CD8-positive, alpha-beta memory T cell (primary cell): ENCODE measurements at places on chromosomes 12 and 14.

GRCh38 chr14:103716899-103717411 is 1.3 kb downstream of the ZFYVE21 start:
- no peak for DNase-seq

GRCh38 chr12:83084516-83085234 is 398.0 kb downstream of the TMTC2 start:
- DNase-seq, result no peak

DNA sequence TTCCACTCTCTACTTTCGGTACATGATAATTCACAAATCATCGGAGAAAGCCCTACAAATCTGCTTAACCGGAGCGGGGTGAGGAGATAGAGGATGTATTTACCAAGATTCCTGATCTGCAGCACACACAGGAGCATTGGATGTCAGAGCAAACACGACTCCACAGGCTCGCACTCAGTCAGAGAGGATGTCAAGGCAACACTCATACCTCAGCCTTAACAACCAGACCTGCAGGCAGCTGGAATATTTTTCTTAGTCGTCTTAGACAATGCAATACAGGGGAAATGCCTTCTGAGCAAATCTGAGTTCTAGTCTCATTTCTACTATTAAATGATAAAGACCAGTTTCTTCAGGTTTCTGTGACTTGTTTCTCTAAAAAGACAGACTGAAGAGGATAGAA is 159.3 kb upstream of the CPNE8 start:
- no peak for DNase-seq

- DNase-seq, result no peak
Observed at GRCh38 chr14:22179190-22179589, 409.8 kb downstream of the DAD1 start.

DNA sequence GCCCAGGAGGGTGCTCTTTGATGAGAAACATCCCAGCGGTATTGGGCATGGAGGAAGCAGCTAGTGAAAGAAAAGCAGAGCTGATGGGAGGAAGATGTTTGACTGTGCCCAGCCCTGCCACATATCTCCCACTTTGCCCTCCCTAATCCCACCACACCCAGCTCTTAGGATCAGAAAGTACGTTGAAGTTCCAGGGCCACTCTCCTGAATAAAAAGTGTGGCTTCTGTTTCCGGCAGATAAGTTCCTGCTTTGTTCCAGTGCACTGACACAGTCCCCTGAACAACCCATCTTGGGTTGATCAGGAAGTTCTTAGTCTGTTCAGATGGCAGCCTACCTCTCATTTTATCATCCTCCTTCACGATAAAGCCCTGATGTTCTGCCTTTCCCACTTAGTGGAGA is 16.5 kb downstream of the TPCN1 start:
- DNase-seq, result no peak

DNA sequence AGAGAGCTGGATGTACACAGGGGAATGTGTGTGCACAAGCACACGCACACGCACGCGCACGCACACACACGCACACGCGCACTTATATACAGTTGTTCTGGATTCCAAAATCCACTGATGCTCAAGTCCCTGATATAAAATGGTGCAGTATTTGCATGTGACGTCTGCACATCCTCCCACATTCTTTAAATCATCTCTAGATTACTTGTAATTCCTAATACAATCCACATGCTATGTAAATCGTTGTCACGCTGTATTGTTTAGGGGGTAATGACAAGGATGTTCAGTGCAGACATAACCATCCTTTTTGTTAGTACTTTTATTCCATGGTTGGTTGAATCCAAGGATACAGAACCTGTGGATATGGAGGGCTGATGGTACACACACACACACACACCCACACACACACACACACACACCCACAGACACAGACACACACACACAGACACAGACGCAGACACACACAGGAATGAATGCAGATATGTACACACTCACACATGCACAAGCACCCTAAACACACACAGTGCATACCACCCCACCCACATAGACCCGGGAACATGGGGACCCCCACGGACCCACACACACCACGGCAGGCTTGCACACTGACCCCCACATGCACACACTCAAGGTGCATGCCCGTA is 188.5 kb upstream of the PRMT8 start:
- no peak for DNase-seq

- DNase-seq, result no peak
Observed at GRCh38 chr14:41950428-41951151, 343.9 kb downstream of the LRFN5 start.

DNA sequence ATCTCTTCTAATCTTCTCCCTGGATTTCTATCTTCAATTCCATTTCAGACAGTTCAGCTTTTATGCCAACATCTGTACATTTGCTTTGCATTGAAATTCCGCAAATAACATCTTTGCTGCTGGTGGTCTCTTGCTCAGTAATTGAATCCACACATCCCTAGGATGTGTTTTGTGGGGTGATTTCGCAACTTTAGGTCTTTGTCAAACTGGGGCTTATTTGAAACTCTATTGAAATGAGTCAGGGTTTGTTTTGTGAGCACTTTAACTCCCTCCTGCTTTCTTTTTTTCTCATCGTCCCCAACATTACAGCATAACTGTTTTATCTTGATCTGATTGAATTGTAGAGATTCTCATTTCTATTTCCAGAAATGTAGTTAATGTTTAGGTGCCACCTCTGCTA is 404.3 kb downstream of the NPAS3 start:
- DNase-seq, result no peak

DNA sequence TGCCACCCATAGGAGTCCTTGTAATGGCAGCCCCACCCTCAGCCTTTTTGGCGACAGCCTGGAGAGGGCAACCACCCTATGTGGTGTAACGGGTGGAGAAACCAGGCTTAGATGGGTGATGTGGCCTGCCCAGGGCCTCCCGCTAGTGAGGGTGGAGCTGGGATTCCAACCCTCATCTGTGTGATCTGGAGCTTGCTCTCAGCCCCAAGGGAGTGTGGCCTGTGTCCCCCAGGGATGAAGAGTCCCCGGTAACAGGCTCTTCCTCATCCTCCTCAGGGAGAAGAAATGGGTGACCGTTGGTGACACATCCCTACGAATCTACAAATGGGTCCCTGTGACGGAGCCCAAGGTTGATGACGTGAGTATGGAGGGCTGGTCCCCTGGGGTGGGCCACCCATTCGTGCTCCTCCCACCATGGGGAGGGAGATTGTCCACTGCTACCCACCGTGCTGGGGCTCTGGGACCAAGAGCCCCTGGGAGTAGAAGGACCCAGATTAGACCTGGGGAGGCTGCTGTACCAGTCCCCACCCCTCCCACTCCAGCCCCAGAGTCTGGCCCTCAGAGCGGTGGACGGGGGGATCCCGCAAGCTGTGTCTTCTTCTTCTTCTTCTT is 8.8 kb downstream of the BCL7A start:
- no peak for DNase-seq

- no peak for DNase-seq
Observed at GRCh38 chr14:29459969-29460560, 467.6 kb downstream of the PRKD1 start.

DNA sequence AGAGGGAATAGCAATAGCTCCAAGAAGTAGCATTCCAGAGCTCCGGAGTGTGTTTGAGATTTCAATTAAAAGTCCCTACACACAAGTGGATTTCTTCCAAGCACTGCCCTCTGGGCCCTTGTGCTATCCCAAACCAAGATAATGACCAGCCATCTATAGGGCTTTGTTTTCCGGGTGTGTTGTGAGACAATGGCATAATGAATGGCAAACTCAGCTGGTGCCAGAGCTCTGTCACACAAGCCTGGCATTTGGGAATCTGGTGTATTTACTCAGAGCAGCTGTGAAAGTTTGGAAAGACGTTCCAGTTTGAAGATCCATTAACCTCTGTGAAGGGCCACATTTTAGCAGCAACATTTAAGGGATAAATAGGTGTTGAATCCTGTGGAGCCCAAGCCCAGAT is 61.2 kb upstream of the TMTC2 start:
- no peak for DNase-seq

GRCh38 chr12:69837191-69837590 is 12.2 kb downstream of the MYRFL start:
- DNase-seq, result no peak

DNA sequence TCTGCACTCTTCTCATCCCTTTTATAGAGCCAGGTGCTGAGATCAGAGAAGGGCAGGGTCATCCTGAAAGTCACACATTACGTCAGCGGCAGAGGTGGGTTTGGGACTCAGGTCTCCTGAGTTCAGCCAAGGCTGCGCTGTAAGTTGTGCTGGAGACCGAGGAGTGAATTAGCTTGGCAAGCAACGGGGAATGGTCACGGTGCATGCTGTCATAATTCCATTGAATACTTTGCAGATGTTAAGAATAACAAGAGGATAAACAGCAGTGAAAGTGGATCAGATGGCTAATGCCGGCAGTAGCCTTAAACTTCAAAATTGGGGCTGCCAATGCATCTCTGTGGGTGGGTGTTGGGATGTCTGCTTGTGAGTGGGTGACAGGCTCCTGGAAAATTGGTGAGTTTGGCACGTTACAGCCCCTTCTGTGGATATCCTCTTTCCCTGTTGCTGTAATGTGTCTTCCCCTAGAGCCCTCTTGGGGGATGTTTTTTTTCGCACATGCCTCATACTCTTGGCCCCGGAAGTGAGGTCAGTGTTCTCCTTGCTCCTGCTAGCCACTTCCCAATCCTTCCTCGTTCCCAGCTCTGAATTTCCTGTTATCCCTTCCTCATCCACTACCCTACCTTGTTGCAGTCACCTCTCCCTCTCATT is 287.1 kb upstream of the SRRM4 start:
- no peak for DNase-seq

- DNase-seq, result peak; percentile 71
Observed at GRCh38 chr14:101809671-101810514, 48.4 kb downstream of the PPP2R5C start.

GRCh38 chr14:92316176-92316575 is 6.8 kb upstream of the SLC24A4 start:
- DNase-seq, result no peak

DNA sequence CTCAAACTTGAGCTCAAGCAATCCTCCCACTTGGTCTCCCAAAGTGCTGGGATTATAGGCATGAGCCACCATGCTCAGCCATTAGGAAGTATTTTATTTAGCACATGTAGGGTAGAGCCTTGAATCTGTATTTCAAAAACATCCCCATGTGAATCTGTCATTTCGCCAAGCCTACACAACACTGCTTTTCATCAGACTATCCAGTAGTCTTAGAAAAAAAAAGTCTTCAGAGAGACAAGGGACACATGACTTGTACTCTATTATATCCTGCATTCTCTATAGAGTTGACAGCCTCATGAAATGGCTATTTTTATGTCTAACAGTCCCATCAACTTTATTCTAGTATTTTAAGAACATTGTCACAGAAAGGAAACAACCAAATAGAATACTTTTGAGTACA is 35.4 kb downstream of the TM7SF3 start:
- no peak for DNase-seq

- DNase-seq, result no peak
Observed at GRCh38 chr12:6903722-6904121, 900 bp upstream of the LRRC23 start.

GRCh38 chr14:33118668-33119067 is 180.0 kb downstream of the NPAS3 start:
- DNase-seq, result no peak

GRCh38 chr12:123945287-123946151 is 27.1 kb downstream of the CCDC92 start:
- no peak for DNase-seq

GRCh38 chr14:92578511-92578910 is 64.9 kb downstream of the RIN3 start:
- no peak for DNase-seq

DNA sequence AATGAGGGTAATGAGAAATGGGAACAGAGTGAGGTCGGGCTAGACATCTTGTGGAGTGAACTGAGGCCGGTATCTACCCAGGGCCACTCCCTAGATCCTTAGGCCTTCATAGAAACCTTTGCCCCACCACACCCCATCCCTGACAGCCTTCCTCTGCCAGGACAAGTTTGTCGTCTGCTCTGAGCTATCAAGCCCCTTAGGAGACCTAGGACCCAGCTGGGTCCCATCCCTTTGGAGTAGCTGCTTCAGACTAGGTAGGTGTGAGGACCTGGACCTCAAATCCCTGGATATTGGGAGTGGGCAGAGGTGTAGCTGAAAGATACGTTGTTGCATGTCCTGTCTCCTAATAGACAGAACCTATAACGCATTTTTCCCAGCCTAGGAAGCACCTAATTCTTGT is at the start of gene TMEM253:
TSS of gene TMEM253 (plus strand) at position 136 of the 400 bp plus-strand sequence. CDS start 278 bp downstream, outside the sequence.
- DNase-seq, result no peak

DNA sequence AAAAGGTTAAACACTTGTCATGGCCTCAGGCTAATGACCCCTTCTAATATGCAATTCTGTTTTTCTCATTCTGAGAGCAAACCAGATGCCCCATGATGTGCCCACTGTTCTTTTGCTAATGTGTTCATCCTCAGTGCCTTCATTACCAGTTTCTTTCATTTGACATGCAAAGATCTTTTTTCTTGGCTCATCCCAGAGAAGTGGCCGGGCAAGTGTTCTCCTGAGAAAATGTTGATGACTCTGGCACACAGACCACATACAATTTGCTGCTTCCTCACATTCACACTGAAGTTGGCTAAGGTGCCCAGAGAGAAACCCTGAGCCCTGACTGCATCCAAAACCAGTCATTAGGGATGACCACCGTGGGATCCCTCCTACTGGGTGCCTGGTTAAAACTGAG is 833.3 kb downstream of the DIO2 start:
- no peak for DNase-seq

DNA sequence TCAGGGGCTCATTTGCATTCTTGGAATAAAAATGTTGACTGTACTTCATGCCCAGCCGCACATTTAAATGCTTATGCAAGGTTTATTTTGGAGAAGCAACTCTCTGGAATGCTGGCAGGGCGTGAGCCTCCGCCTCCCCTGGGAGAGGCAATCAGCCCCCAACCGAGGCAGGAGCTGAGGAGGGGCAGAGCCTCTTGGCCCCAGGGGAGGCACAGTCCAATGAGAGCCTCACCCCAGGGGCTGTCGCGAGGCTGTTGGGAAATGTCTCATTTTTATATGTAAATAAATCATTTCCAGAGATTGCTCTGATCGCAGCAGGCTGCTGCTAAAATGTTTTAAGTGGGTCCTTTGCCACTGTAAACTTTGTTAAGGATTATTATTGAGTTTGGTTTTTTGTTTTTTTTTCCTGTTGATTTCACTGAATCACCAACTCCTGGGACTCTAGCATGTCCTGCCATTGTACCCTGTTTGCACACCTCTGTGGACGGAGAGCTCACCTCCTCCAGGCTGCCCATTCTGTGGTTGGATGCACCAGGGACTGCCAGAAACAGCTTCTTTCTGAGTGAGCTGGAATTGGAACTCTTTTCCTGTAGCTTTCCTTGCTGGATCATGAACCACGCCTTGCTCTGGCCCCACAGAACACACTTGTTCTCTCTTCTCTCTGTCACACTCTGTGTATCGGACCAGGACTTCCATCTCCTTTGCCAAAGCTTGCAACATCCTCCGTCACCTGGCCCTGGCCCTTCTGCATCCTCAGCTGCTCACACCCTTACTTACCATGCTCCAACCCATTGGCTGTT is 46.9 kb upstream of the FAM181A start:
- DNase-seq, result no peak

DNA sequence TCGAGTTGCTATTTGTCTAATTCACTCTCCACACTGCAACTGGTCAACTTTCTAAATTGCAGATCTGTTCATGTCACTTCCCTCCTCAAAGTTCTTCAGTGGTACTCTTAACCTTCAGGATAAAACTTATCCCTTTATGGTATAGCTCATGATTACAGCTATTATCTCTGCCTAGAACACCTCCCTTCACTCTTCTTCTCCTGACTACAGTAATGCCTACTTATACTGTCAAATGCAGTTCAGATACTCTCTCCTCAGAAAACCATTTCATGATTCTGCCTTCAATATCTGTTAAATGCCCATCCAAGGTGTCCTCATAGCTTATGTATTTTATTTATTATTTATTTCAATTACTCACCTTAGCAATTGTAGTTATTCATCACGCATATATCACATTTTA is 85.5 kb downstream of the FAR2 start:
- DNase-seq, result no peak
